ENCODE measurements at places on chromosomes 3 and 15.

- DNase-seq, result no peak
These were observed 90.6 kb downstream of the MYO5A start for GRCh38 chr15:52438047-52438446.

DNA sequence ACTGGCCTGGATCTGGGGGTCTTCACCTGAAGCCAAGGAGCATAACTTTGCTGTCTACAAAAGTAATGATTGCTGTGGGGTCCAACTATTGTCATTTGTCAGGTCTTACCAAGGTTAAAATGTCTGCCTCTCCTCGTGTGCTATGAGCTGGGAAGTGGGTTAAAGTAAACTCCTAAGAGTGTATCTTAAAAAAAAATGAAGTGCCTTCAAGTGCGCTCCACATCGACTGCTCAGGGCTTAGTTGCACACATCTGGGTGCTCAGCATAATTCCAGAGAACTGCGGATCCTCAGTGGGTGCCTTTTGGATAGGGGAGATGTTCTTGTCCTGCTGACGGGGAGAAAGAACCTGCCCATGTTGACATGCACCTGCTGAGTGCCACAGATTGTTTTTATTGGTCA, 40.9 kb downstream of the EFCAB12 start:
- no peak for DNase-seq

- DNase-seq, result no peak
These were observed 58.5 kb upstream of the PLXNA1 start for GRCh38 chr3:126924458-126924857.

DNA sequence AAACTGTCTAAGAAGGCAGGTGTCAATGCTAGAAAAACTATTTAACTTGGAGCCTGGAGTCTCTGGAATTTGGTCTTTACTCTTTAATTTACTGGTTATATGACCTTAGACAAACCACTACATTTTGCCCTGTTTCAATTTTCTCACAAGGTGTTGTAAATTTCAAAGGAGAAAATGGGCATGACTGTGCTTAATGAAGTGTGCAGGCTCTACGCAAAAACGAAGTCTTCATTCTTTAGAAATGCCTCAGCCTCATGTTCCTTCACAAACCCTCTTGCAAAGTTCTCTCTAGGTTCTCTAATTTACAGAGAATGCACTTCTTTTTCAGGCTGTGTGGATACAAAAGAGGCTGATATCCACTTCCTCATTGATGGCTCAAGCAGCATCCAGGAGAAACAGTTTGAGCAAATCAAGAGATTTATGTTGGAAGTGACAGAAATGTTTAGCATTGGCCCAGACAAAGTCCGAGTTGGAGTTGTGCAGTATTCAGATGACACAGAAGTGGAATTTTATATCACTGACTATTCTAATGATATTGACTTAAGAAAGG, 39.1 kb downstream of the COL6A5 start:
- no peak for DNase-seq

DNA sequence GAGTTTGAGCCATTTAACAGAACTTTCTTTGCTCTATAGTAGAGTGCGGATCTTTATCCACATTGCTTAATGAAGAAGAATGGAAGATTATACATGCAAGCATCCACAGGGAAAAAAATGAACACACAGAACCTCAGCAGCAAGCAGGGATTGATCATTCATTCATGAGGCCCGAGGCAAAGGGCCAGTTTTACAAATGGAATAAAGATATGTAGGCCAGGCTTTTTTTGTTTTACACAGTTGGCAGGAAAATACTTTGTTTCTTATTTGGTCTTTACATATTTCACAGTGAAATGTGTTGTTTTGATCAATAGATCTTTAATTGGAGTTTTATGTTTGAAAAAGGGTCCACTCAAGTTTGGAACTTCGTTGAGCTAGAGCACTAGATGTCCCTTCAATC, 117.5 kb downstream of the LRTM1 start:
- no peak for DNase-seq

DNA sequence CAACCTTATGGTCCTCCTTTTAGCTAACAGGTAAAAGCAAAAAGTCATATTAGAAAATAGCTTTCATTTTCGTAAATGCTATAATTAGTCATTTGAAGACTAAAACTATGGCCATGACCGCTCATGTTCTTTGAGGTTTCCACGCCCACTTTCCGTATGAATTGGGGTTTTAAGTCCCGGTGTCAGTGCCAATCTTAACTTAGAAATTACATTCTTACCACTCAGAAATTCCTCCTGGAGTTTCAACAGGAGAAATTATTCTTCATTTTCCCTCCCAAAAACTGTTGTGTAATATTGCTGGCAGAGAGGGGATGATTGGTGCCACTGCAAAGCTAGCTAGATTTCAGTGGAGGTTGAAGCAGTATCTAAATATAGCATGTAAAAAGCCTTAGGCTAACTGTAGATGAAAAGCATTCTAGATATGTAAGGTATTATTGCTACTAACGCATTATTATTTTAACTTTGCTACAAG, 71.0 kb upstream of the MDFIC2 start:
- no peak for DNase-seq

GRCh38 chr3:15256861-15257341, 50.9 kb downstream of the CAPN7 start:
- DNase-seq, result no peak

DNA sequence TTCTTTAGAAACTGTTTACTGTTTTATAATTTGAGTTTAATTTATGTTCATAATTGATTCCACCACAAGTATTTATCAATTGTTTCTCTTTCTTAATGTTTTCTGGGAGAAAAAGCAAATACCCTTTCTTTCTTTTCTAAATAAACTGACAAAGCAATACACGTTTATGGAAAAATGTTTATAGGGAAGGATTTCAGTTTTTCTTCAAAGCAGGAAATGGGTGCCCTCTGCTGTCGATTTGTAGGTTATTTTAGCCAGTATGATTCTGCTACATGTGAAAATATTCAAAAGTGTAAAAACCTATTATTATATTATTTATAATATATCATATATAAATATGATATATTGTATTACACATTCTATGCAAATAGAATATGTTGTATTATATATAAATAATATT, 921.0 kb upstream of the ROBO1 start:
- peak; percentile 13 for DNase-seq

GRCh38 chr3:129386984-129387383, 41.5 kb downstream of the EFCAB12 start:
- no peak for DNase-seq

DNA sequence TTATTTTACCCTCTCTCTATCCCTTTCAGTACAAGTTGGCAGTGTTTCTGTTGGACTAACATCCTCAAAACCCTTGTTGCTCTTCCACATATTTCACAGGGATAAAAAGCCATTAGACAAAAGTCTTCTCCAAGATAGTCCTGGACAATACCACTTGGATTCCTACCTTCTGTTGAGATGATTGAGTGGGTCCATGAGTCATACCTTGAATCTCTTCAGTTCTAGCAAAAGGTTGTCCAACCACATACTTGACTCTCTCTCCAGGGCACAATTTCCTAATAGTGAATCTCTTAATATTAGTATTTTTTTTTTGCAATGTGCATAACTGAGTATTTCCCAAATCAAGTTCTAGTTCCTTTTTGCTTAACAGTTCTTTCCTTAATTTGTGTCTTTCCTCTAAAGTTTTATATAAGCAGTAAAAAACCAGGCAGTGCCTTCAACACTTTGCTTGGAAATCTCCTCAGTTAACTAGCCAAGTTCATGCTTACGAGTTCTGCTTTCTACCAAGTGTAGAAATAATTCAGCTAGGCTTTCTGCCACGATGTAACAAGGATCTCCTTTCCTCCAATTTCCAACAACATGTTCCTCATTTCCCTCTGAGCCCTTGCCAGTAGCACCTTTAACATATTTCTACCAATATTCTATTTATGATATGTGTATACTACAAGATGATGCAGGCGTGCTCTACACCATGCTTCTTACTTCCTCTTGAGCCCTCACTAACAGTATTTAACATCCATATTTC, 68.3 kb upstream of the NEO1 start:
- DNase-seq, result no peak

- no peak for DNase-seq
These were observed 259.5 kb downstream of the THSD4 start for GRCh38 chr15:71374607-71375352.

DNA sequence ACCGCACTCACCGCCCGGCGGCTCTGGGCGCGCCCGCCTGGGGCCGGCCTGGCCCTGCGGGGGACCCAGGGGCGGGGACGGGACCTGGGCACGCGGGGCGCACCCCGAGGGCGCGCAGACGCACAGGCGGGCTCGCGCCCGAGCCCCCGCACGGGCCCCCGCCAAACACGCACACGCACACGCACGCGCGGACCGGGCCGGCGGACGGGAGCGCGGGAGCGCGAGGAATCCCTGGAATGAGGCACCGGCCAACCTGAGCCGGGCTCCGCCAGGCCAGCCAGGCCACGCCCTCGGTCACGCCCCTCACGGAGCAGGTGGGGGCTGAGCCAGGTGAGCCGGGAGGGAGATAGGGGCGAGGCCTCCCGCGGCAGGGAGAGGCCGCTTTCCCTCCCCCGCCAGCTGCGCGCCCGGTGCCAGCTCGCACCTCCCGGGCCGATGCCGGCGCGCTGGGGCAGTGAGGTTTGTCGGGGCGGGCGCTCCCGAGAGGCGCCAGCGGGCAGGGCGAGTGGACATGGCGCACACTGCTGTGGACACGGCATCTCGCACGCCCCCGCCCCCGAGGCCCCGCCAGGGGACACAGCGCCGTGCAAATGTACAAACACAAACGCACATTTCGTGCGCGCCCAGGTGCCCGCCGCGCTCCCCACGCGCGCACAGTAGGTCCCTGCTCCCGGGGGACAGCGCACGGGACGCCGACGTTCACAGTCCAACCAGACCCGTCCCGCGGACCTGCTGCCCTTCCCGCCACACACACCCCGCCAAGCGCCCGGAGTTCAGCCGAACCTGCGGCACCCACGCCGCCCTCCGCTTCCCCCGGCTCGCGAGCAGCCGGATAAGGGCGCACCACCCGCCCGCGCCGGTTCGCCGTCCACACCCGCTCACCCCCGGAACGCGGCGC, 75.9 kb upstream of the VGLL4 start:
- peak; percentile 28 for DNase-seq

DNA sequence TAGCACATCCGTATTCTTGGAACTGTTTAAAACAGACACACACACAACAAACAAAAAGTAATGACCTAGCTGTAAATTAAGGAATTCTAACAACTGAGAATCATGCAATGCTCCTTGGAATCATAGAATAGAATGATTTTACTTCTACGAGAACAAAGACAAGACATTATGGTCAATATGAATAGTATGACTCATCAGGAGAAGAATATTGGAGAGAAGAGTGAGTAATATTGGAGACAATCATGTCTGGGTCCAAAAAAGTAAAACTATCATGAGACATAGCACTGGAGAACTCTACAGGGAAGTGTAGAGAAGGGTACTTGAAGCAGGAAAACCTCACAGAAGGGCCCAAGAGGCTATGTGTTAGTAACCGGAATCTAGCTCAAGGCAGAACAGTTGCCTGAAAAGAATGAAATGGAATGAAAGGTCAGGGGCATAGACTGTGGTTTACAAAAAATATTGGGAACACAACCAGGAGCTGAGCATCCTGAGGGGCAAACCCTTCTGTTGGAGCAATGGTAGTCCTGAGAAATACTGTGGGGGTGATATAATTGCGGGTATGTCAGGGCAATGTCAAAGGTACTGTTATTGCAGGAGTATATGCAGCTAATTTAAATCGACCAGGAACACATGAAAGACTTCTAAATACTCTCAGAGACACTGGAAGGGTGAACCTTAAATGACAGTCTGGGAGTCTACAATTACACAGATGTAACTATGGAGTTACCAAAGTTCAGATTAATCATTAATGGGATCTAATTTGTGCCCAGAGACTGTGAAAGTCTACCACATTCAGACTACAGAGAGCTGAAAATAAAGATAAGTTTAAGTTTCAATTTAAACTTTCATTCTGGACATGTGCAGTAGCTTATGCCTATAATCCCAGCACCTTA, 201.2 kb downstream of the BCHE start:
- no peak for DNase-seq

DNA sequence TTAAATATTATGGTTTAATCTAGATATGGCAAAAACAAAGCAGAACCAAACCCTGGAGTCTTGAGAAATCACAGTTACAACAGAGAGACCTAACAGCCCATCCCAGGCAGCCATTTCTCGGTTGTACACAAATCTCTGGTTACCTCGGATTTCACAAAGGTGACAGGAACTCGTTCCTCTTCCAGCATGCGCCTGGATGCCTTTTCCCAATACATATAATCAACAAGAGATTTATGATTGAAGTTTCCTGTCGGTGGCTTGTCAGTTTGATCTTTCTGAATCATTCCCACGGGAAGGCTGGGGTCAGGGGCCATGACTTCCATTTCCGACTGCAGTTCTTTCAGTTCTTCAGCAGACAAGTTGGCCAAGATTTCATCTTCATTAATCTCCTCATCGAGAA, 445 bp downstream of the LMOD3 start:
- no peak for DNase-seq

DNA sequence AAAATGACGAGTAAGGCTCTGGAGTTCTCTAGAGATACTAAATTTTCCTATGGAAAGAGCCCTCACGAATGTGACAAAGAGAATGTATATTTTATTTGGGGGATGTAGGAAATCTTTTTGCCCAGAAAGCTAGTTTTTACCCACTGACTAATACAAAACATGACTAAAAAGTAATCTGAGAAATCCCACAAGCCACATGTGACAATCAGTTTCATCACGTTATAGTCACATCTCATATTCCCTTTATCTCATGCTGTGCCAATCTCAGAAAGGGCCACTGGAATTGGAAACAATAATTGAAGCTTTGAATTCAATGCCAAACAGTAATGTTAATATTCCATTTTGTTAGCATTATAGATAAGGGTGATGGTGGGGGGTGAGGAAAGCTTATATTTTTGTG, 509.0 kb upstream of the GOLIM4 start:
- DNase-seq, result peak; percentile 23

GRCh38 chr3:107366766-107367165, 10.5 kb upstream of the CCDC54 start:
- DNase-seq, result no peak

GRCh38 chr3:184003187-184003967, 14.3 kb downstream of the ABCC5 start:
- peak; percentile 62 for DNase-seq

DNA sequence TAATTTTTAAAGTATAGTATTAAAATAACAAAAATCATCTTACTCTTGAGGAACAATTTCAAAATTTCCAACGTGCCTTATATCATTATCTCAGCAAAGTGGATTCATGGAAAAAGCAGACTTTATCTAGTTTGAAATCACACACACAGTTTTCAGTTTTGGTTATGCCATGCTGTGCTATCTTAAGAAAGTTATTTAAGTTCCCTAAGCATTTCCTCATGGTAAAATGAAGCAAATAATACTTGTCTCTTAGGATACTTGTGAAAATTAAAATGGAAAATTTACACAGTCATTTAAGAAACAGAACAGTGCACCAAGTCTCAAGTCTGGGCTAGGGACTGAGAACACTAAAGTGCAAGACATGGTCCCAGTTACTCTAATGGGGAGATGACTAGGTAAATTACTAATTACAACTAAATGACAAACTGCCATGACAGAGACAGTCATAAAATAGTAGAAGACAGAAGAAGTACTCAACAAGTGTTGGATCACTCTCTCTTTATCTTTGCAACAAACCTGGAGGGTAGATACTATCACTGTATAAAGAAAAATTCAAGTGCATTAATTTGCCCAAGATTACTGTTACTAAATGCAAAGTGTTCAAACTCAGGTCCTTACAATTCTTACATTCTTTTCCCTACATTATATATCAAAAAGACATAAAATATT, 44.8 kb downstream of the DMXL2 start:
- no peak for DNase-seq

- no peak for DNase-seq
These were observed 2.6 kb upstream of the CDV3 start for GRCh38 chr3:133570937-133571320.

- no peak for DNase-seq
These were observed 26.4 kb downstream of the ADCY5 start for GRCh38 chr3:123422457-123422856.
